Vagina (tissue), 2 donors: ENCODE measurements at places on chromosomes 12 and 14.

- no peak for DNase-seq
Observed at GRCh38 chr14:70257526-70257925, 68.8 kb upstream of the SLC8A3 start.

DNA sequence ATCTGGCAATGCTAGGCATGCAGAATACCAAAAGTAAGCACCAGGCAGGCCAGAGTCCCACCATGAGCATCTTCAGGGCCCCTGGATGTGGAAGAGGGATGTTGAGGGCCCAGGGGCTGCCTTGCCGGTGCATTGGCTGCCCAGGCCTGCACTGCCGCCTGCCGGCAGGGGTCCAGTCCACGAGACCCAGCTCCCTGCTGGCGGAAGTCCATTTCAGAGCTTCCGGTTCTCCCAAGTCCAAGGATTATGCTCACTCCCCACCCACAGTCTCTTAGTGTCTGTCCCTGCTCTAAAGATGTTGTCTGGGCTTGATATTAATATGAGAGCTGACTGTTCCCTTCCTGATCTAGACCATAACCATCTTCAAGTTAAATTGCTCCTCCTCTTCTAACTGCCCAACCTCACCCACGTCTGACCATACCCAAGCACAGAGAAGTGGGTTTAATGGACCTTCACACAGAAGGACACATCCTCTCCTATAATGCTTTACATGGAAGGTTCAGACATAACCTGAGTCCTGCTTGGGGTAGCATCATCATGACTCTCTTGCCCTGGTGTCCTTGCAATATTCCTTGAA, 117.4 kb downstream of the DAD1 start:
- DNase-seq, result no peak

DNA sequence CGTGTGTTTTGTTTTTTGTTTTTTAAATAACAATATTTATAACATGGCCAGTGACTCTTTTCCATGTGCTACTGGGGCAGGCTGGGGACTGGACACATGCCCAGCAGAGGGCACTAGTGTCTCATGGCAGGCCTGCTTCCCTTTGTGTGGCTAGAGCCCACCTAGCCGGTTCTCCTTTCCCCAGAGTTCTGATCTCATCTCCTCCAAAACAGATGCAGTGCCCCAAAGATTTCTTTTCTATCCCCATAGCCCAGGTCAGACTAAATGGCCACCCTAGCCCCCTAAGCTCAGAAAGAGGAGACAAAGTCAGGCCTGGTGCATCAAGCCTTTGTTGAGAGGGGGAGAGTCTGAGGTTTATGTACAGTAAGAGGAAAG, 21.2 kb downstream of the PRPF40B start:
- DNase-seq, result no peak

DNA sequence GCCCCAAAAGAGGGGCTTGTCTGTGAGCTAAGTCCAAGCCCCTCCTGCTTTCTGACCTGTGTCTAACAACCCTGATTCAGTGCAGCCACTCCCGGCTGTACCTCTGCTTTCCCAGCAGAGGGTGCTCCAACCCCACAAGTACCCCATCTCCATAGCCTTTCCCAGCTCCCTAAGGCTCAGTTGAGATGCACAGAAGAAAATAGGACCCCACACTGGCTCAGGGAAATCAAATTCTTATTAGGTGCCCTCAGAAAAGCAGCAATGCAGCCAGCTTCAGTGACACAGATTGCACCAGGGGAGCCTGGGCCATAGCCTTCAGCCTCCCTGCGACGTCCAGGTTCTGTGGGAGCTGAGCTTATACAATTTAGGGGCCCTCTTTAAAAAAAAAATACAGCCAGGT, 49.9 kb downstream of the LRRC74A start:
- no peak for DNase-seq

DNA sequence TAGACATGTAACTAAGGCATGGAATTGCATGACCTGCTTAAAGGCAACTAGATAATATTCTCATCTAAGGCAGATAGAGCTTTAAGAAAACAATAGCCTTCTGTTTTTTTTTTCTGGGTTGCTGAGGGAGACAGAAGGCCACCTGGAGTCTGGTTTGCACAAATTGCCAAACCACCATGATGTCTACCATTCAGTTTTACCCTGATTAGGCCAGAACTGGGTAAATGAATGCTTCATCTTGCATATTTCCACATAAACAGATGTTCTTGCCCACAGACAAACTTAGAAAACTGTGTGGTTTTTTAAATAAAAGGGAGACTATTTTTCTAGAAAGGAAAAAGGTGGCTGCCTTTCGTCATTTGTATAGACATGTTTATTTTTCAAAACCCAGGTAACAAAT, 278.7 kb upstream of the PRICKLE1 start:
- no peak for DNase-seq

GRCh38 chr12:41367726-41368405, 179.7 kb downstream of the PDZRN4 start:
- DNase-seq, result no peak

- no peak for DNase-seq
Observed at GRCh38 chr14:45359746-45360145, 106.7 kb upstream of the MIS18BP1 start.

- no peak for DNase-seq
Observed at GRCh38 chr12:91561301-91561957, 378.8 kb upstream of the DCN start.

DNA sequence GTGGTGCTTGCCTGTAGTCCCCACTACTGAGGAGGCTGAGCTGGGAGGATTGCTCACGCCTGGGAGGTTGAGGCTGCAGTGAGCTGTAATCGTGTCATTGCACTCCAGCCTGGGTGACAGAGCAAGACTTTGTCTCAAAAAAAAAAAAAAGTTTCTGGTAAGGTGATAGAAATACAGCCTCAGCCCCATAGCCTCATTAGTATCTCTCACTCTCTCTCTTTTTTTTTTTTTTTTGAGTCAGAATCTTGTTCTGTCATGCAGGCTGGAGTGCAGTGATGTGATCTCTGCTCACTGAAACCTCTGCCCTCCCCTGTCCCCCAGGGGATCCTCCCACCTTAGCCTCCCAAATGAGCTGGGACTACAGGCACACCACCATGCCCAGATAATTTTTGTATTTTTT, 19.2 kb downstream of the MTHFD1 start:
- no peak for DNase-seq

DNA sequence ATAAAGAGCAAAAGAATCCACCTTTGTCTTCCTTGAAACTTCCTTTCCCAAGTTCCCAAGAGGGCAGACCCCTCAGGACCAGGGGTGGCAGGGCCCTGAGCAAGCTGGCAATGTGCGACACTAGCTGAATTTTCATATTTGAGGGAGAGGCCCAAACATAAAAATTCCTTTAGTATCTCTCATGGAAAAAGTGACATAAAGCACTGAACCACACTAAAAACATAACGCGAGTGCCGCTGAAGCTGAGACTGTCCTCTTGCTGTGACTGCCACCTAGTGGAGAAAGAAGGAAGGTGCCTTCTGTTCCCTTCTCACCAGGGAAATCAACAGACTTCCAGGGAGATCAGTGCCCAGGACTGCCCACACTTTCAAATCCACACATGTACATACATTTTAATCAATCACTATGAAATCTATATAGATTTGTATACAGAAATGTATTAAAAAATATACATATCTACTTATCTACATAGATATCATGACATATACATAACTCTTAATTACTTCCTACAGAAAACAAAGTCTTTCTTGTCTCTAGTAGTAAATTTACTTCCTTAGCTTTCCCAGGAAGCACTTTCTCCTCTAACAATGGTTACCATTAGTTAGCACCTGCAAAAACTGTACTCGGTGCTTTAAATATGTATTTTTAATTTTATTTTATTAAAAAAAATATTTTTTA, 53.8 kb downstream of the SSH1 start:
- no peak for DNase-seq

- DNase-seq, result no peak
Observed at GRCh38 chr14:103121121-103121845, 2.0 kb upstream of the TNFAIP2 start.

GRCh38 chr12:116236148-116236731, 41.3 kb downstream of the MED13L start:
- no peak for DNase-seq

DNA sequence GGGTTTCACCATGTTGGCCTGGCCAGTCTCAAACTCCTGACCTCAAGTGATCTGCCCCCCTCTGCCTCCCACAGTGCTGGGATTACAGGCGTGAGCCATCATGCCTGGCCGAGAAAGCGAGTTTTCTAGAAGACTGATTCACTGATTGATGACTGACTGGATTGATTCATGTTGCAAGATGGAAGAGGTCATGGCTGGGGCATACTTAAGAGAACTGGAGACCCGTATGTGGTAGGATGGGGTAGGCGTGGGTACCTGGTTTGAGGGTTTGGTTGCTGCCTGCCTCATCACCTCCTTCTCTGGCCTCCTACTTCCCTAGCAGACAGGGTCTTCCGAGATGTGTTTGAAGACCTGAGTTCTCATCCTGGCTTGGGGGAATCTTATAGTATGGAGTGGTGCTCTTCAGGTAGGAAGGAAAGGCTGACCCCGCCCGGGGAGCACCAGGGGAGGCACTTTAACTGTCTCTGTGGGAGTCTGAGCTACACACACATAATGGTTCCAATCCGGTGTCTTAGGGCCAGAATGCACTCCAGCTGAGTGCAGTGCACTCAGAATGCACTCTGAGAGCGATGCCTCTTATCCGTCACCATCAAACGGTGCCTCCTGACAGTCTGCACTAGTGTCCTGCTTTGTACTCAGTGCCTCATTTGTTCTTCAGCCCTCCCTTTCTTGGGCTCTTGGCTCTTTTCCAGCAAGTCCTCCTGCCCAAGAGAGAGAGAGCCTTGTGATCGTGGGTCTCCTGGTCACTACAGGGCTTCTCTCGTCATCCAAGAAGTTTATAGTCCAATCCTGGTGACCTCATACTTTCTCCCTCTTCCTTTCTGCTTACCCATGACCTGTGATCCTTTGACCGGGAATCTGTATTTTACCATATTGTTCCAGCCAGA, 19.7 kb downstream of the PLEKHG3 start:
- DNase-seq, result no peak

DNA sequence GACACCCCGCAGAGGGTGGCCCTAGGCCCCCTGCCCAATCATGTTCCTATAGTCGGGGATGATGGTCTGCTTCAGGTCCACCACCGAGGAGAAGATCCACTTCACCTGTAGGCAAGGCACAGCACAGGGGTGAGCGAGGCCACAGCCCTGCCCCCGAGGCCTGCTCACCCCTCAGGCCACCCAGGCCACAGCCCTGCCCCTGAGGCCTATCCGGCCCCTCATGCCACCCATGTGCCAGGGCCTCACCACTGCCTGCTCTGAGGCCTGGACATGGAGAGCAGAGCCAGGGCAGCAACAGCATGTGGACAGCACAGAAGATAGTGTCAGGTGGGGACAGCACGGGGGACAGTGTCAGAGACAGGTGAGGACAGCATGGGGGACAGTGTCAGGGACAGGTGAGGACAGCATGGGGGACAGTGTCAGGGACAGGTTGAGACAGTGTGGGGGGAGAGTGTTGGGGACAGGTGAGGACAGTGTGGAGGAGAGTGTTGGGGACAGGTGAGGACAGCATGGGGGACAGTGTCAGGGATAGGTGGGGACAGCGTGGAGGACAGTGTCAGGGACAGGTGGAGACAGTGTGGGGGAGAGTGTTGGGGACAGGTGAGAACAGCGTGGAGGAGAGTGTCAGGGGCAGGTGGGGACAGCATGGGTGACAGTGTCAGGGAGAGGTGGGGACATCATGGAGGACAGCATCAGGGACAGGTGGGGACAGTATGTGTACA, 239.7 kb downstream of the TMEM121 start:
- peak; percentile 89 for DNase-seq

DNA sequence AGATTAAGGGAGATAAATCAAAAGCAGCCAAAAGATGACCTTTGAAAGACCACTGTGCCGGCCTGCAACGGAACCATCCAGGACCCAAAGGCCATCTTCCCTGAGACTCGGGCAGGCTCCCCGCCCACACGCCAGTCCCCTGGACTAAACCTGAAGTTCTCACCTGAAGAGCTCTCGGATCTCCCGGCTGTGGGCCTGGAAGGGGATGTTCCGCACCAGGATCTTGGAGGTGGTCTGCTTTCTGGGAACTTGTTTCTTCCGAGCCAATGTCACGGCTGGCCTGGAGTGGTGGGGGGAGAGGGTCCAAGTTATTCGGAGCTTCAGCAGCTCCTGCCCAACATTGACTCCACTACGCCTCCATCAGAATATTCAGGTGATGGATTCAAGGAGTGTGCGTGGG, 51.3 kb downstream of the RBM19 start:
- DNase-seq, result no peak

DNA sequence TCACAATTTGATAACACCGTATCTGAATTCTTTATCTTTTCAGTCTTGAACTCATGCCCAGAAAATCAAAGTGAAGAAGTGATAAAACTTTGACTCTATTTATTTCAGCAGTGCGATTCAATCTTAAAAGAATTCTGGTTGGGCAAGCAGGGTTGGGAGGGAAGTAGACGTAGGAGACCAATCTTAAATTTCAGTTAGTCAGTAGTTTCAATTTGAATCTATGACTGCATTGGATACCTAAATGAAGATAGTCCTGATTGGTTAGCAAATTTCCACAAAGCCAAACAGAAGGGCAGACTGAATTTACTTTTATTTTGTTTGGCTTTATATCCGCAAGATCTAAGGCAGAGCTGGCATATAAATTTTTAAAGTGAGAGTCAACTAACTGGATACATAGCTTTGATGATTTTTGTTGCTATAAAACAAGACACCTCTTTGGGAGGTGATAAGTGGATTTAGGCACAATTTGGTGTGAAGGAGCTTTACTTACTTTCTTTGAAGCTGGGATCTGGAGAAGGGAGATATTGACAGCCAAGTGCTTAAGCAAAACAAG, 2.6 kb downstream of the ACSS3 start:
- DNase-seq, result no peak

- DNase-seq, result no peak
Observed at GRCh38 chr12:116698116-116698515, 39.8 kb downstream of the SPRING1 start.

DNA sequence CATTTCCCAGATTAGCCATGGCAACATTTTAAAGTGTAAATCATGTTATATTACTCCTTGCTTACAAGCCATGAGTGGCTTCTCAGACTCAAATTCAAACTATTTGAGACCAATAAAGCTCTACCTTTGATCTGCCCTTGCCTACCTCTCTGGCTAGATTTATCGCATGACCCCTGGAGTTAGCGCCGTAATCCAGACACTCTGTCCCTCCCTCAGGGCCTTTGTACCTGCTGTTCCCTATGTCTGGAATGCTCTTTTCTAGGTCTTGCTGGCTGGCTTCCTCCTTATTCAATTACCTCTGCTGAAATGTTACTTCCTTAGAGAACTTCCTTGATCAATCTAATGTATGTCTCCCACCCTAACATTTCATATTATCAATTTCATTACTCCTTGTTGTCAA, 16.3 kb downstream of the SIX4 start:
- no peak for DNase-seq

- no peak for DNase-seq
Observed at GRCh38 chr14:64707661-64708060, 3.4 kb downstream of the PLEKHG3 start.

GRCh38 chr12:112677050-112677765, 114.3 kb upstream of the RPH3A start:
- DNase-seq, result no peak

GRCh38 chr14:100967930-100968329, 64.4 kb upstream of the RTL1 start:
- no peak for DNase-seq

- DNase-seq, result no peak
Observed at GRCh38 chr12:131986910-131987309, 37.2 kb downstream of the EP400 start.
